ENCODE measurements at places on chromosomes 11 and 22.

DNA sequence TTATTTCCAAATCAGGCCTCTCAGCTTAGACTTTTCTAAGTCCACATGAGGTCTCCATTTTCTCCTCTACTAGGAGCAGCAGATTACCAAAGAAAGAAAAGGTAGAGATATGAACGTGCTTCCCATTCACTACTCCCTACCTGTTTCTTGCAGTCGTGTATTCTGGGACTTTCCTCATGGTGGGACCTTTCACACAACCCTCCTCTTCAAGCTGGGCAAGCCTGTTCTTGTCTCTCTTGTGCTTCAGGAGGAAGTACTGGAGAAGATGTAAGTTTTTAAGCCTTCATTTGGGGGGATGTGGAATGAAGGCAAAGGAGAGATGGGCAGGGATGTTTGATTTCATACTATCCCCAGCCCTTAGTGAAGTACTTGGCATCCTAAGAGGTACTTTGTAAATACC is 128.8 kb upstream of the SESN3 start:
- no peak for DNase-seq

DNA sequence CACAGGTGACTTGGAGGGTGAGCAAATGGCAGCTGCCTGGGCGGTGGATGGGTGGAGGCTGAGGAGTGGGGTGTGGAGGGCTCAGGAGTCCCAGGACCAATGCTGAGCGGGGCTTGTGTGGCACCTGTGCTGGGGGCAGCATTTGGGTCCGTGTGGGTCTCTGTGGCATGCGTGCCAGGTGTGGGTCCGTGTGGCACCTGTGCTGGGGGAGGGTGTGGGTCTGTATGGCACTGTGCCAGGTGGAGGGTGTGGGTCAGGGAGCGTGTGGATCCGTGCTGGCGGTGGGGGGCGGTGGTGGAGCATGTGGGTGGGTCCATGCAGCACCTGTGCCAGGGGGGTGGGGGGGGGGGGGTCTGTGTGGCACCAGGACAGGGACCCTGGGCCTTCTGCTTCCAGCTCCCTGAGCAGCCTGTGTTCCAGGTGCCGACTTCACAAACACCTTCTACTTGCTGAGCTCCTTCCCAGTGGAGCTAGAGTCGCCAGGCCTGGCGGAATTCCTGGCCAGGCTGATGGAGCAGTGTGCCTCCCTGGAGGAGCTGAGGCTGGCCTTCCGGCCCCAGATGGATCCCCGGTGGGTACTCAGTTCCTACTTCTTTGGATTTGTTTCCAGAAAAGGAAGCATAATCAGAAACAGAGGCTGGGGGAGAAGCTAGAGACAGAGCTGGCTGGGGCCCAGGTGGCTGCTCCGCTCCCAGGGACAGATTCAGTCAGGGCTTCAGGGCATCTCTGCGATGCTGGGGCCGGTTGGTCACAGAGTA is 14.7 kb downstream of the SELENOO start:
- no peak for DNase-seq

GRCh38 chr11:93517611-93518010 is 25.6 kb downstream of the SMCO4 start:
- no peak for DNase-seq

DNA sequence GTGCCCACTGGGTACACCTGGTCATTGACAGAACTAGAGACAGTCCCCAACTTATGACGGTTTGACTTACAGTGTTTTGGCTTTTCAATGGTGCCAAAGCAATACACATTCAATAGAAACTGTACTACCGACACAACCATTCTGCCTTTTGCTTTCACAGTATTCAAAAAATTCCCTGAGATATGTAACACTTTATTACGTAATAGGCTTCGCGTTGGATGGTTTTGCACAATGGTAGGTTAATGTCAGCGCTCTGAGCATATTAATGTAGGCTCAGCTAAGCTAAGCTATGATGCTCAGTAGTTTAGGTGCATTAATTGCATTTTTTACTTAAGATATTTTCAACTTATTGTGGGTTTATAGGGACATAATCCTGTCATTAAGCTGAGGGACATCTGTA is 105.1 kb upstream of the B3GAT1 start:
- no peak for DNase-seq

GRCh38 chr11:276219-276618 is 2.0 kb upstream of the NLRP6 start:
- DNase-seq: no peak

DNA sequence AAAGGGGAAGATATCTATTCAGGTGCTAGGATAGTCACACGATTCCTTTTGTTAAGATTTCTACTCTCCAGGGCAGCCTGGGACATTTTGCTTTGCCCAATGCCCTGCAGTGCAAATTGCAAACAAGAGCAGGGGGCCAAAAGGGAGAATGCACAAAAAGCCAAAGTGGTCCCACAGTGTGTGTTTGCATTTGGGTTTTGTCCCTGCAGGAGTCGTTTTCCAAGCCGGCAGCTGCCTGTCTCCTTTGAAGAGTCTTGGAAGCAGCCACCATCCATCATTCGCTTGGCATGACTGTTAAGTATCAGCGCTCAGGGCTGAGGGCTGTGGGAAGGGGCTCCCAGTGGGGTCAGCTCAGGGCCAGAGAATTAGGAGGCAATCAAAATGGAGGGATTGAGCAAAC is 184.7 kb downstream of the MIAT start:
- DNase-seq: no peak

DNA sequence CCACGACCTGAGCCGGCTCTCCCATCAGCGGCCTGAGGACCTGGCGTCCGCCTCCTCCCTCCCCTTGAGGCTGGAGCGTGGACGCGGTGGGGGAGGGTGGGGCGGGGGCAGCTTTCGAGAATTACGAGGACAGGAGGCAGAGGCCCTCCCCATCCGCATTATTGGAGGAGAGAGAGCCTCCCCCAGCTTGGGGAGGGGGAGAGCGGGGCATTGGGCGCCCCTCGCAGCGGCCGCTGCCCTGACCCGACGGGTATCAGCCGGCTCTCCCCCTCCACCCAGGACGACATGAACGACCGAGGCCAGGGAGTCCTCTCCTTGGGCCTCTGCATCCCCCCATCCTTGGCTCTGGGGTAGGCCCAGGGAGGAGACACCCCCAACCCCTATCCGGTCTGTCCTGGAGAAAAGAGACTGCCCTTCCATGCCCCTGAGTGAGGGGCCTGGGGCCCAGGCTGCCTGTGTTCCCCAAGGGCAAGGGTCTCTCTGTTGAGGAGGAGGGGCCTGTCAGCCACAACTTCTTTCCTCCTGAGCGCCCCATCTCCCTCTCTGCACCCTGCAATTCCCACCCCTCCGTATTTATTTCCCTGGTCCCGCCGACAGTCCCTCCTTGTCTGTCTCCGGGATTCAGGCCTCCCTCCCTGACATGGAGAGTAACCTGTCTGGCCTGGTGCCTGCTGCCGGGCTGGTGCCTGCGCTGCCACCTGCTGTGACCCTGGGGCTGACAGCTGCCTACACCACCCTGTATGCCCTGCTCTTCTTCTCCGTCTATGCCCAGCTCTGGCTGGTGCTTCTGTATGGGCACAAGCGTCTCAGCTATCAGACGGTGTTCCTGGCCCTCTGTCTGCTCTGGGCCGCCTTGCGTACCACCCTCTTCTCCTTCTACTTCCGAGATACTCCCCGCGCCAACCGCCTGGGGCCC is 495 bp downstream of the GPR137 start:
- DNase-seq: no peak

- DNase-seq: no peak
Measured at GRCh38 chr11:131689049-131689925, 318.9 kb downstream of the NTM start.

DNA sequence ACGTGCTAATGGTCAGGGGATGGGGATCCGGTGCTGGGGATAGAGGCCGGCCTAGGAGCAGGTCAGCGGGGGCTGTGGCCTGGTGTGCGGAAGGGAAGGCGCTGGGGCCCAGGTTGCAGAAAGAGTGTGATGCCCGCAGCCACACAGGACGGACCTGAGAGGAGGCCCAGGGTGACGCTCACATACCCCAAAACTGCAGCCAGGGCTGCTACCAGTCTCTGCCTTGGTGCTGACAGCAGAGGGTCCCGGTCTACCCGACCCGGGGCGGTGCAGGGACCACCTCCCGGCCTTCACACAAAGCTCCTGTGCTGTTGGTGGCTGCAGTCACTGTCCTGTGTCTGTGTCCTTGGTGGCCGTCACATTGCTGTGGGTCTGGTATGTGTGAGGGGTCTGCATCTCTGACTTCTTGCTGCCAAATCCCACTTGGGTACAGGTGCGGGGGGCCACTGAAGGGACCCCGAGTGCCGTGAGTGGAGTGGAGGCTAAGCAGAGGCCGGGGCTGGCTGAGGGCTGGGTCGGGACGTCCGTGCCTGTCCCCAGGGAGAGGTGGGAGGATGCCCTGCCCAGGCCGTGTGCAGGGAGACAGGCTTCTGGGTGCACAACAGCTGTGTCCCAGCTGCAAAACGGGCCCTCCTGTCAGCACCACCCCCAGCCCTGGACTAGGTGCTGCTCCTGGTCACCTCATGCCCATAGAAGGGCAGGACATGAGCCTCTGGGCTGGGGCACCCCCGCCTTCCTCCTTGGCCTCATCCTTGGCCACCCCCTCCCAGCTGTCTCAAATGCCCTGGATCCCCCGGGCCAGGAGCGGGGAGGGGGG is 1.5 kb downstream of the LSP1 start:
- DNase-seq: peak; percentile 69

DNA sequence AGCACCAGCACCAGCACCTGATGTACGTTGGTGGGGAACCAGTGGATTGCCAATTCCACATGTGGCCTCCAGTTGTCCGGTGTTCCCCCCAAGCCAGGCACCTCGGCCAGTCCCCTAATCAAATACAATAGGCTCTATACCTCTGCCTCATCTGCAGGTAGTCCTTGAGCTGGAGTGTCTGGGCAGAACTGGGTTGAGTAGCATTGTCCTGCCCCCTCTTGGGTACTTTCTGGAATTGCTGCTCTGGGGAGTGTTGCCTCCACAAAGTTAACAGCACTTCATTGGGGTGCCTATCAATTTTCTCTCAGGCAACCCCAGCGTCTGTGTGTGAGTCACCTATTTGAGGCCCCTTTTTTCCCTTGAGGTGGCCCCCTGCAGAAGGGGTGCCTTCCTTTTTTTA is 413.0 kb upstream of the LARGE1 start:
- DNase-seq: no peak

DNA sequence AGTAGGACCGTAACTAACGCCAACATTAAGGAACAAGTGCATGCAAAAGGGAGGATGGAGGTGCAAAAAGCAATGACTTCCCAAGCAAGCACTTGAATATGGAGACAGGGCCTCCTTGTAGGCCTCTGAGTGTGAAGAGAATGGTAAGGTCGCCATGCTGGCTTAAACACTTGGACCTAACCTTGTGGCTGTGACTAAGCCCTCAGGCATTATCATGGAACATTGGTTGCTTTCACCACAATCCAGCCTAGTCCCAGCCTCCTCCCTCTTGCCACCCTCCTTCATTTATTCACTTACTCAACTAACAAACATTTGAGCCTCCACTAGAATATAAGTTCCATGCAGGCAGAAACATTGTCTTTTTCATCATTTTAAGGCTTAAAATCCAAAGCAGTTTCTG is 11.9 kb upstream of the SYTL2 start:
- DNase-seq: no peak

DNA sequence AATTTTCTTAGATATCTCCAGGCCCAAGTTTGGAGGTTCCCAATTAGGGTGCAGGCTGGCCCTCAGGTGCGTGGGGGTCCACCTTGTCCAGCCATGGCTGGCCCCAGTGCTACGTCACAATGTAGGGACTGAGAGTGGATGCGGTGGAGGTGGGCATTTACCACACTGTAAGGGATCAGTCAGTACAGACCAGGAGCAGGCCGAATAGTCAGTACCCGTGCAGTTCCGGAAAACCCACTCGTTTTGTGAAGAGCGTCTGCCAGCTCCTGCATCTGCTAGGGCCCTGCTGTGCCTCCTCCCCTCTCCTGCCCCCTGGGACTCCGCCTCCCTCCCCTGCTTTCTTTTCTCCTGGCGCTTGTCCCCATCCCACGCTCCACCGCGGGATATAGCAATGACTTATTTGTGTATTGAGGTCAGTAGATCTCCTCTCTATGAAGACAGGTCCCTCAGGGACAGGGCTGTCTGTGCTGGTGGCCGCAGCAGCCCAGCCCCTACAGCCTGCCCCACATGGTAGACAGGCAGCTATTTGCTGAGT is 50.4 kb upstream of the SEPTIN5 start:
- DNase-seq: no peak

DNA sequence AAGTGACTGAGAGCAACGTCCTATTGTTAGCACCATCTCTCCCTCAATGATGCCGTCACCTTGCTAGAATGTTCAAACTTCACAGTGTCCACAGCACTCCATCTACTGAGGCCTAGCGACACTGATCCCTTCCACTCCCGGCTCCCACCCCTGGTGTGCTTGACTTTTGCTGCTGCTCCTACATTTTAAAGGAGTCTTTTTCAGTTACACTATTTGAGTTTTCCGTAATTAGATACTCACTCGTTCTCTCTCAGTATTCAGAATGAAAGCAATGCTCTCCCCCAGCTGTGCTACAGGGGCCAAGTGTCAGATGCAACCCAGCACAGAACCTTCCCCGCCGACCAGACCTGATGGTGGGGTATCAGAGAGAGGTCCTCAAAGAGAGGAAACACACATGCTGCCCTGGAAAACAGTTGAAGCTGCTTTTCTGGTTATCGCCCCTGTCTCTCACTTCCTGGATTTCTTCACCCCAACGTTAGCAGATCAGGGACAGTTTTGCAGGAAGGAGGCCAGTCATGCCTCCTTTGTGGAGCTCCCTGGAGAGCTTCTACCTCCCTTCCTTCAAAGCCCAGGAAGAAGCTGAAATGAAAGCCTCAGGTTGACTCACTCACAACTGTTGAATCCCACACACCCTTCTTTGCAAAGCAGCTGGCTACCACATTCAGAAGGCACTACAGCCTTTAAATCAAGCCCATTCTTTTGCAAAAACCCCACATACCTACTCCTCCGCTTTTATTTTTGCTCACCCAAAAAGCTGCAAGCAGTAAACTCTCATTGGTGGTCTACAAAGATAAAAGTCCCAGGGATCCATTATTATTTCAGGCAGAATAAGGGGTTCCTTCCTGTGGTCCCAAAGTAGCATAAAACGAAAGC is 23.5 kb downstream of the LARGE1 start:
- DNase-seq: no peak

DNA sequence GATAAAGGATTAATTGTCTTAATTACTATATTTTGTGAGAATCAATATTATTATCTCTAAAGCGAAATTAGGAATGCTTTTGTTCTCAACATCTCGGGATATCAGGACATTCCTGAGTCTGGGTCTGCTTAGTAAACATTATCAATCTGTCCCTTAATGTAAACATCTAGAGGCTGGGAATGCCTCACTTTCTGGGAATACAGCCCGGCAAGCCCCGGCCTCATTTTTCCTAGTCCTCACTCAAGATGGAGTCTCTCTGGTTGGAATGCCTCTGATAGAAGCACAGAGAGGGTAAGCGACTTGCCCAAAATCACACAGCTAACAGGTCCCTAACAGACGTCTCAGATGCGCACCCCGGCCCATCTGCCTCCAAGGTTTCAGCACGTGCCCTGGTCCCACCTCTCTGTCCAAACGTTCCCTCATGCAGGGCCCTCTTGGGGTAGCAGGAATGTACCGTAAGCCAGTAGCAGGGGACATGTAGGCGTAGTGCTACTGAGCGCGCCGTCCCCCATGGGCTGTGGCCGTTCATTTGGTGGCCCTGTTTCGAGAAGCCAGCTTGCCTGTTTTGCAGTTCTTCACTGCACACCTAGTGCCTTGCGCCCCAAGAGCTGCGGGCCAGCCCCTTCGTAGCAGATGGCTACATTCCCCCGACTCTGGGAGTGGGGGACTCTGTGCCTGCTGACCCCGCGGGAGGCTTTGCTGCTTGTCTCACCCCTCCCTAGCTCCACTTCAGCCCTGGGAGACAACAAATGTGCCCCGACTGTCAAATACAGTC is 62.2 kb upstream of the FADD start:
- no peak for DNase-seq

All from GM19239 (cell line).